Cardiac fibroblast (primary cell): ENCODE measurements at places on chromosomes 11 and 22.

GRCh38 chr11:62875698-62876478 lies 4.8 kb upstream of the SLC3A2 start:
- peak; percentile 29 for DNase-seq

- peak; percentile 68 for DNase-seq
Observed at GRCh38 chr22:31139866-31140716, at the start of gene PLA2G3. PLA2G3 (minus strand) TSS chr22:31140508; CDS start chr22:31140354, 154 bp downstream.

DNA sequence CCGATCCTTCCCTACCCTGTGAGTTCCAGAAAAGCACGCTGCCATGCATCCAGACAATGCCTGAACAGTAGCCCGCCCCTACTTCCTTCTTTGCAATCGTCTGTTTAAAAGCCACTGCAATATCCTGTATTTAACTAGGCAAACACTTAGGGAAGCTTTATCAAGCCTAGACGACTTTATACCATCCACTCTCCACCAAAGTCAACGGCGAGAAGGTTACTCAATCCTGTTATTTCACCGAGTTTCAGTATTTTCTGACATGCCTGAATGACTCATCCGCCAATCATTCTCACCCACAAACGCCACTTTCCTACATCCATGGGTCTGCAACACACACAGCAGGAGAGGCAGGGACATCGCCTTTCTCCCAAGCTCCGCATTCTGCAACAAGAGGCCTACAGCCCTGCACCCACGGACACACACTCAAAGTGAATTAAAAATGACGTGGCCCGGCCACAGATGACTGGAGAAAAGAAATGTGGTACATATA lies 9.3 kb downstream of the CELSR1 start:
- peak; percentile 59 for DNase-seq

GRCh38 chr11:80529726-80530125 lies 1088.9 kb upstream of the TENM4 start:
- no peak for DNase-seq

DNA sequence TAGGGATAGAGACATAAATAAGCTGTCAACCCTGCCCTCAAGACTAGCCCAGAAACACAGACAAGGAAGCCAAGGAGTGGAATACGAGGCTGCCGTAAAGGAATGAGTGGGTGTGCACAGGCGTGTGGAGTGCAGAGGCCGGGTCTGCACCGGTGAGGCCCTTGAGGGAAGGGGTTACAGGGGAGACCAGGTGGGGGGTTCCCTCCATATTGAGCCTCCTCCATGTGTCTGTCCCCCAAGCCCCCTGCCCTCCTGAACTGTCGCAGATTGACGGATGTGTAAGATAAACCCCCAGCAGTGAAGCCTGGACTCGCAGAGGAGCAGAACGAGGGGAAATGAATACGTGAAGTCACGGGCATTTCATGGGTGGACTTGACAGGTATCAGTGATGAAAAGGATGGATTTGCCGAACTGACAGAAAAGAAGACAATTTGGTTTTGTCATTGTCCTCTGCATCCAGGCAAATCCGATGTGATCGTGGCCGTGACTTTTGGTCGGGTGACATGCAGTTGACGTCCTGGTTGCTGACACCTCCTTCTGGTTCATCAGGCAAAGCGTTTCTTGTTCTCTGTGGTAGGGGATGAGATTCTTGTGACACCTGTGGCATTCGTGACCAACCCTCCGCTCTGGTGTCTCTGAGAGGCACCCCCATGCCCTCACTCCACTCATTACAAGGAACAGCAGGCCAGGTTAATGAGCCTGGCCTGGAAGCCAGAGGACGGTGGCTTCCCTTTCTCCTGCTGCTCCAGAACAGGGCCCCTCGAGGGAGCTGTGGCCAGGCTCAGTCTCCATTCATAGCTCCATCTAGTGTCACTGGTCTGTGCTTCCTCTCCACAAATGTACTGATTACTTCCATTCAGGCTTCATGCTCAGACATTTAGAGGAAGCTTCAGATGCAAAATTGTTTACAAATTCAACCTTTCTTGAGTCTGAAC lies 223.1 kb upstream of the B3GAT1 start:
- DNase-seq, result no peak

- no peak for DNase-seq
Observed at GRCh38 chr11:34155057-34155756, 49.8 kb downstream of the NAT10 start.

DNA sequence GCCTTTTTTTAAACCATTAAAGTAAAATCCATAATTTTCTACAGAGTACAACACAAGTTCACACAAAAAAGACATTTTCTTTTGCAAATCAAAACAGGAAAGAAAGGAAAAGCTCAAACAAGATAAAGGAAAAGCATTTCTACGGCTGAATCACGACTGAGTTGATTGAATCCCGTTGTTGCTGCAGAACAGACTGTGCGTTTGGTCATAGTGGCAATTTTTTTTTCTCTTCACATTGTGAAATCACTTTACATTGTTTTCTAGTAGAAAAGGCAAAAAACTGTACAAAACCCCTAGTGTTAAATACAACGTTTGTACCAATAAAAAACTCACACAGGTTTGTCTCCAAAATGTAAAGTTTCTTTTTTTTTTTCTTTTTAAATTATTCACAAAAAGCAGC lies 17.3 kb upstream of the RAPSN start:
- DNase-seq, result peak; percentile 81

DNA sequence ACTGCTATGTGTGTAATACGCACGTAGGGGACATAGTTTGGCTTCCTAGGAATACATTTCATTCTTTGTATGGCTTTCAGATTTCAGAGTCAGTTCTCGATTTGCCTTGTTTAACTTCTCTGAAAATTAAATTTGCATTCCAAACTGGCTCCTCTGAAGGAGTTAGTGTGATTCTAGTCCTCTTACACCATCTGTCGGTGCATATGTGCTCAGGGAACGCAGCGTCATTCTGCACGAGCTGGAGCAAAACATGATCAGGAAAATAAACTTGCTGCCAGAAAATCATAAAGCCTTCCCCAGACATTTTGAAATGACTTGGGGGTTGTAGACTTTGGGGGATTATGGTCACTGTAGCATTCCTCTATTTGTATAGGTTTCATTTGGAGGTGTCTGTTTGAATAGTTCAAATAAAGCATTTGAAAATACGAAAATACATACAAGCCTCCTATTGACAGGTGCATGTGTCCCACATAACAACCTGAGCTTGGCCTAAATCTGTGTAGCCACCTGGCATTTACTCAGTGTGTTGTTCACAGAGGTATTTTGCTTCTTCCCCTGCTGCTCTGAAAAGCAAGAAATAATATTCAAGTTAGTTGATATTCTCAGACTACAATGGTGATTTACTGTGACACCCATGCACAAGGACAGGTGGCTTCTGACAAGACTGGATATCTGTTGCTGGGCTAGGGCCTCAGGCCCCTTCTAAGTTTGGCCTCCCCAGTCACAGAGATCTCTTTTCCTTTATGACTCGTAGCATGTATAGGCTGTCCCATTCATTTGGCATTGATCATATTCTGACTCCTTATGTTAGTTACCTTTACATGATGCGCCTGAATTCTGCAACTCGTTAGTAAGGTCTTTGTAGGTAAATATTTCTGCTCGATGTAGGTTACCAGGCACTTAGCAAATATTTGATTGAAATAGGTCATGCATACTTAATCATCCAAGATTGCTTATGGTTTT lies 81.6 kb upstream of the SORL1-AS1 start:
- peak; percentile 32 for DNase-seq

DNA sequence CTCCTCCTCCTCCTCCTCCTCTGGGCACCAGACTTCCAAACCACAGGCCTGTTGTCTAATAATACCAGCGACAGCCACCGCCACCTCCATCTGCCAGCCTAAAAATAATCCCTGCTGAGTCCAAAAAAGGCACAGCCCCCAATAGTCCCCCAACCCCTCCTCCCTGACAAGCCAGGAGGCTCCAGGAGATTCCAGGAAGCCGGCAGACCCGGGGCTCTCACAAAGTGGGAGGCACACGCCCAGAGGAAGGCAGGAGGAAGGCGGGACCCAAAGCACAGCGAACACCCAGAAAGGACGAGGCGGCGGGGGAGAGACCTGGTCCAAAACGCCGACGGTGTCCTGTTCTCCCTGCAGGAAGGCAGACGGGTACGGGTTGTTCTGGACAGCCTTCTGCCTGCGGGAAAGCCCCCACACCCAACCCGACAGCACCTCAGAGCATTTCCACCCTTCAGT lies 5.9 kb downstream of the IGSF9B start:
- no peak for DNase-seq

GRCh38 chr11:68996376-68997123 lies 15.8 kb upstream of the MRGPRD start:
- no peak for DNase-seq

DNA sequence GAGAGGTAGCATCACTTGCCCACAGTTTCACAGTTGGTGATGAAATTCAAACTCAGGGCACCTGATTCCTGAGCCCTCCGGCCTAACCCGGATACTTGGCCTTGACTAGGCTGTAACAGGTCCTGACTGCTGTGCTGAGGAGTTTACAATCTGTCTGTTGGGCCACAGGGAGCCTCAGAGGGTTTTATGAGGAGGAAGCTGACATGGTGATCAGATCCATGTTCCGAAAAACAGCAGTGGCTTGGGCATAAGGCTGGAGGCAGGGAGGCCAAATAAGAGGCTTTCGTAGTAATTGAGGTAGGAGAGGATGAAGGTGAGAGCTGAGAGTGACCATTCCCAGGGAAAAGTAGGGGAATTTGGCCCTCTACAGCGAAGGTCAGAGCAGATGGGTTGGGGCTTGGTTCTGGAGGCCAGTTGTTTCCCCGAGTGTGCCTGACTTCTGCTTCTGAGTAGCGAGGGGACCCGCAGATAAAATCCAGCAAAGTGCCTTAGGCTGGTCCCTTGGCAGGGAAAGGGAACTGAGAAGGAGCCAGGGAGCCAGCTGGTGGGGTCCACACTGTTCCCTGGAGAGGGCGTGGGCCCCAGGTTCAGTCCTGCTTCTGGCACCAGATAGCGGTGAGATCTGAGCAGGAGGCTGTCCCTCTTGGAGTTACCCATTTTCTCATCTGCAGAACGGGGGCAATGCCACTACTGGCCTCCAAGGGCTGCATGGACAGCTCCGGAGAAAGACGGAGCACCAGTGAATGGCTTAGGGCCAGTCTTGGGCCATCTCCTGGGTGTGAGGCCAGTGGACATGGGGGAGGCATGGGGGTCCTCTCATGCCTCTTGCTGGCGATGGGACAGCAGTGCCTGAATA lies 6.5 kb downstream of the PRDM11 start:
- no peak for DNase-seq

DNA sequence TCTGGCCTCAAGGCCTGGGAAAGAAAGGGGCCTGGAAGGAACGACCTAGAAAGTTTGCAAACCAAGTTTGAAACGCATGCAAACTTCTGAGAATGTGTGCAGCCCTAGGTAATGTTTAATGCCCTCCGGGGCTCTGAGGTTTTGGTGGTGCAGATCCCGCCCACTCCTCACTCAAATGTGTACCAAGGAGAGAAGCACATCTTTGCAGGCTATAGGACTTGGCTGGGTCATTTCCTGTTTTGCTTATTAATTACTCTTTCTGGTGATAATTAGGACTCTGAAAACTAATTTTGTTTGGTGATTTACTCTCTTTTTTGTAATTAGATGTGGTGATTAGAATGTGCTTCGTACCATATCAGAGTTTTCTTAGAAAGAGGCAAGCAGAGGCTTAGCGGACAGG lies 625.9 kb upstream of the CADM1 start:
- no peak for DNase-seq

DNA sequence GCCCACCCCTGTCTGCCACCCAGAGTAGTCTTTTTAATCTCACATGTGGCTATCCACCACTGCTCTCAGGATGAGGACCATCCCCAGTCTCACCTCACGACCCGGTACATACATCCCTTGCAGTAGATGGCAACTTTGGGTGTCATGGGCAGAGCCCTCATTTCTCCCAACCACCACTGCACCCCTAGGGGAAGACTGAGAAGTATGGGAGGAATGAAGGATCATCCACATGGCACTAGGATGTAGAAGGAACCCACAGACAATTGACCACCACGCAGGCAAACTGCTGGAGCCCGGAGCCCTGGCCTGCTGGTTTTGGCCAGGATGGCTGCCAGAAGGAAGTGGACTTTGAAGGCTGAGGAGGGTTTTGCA lies 1.9 kb upstream of the SCARF2 start:
- no peak for DNase-seq

GRCh38 chr11:2762031-2762380 lies 62.2 kb upstream of the KCNQ1OT1 start:
- DNase-seq, result no peak

- no peak for DNase-seq
Observed at GRCh38 chr22:42162728-42163489, 32.3 kb upstream of the CYP2D6 start.

DNA sequence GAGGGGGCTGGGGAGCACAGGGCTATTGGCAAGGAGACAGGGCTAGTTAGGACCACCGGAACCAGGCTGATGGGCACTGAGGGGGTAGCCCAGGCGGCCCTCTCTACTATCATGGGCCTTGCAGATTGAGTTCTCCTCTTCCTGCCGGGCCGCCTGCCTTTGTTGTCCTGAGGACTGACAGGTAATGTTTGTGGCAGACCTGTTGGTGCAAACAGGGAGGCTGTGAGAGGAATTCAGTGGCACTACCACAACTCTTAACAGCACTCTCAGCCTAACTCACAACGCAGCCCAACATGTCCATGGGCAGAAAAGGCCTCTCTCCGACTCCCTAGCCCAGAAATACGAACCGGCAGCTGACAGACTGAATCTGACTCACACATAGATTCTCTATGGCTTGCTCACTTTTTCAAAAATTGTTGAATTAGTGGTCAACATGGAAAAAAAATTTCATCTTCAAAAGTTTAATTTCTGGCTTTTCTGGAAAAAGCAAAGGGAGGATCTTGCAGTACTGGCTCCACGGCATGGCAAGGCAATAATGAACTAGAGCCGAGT lies 11.4 kb downstream of the KCNJ5 start:
- peak; percentile 65 for DNase-seq

DNA sequence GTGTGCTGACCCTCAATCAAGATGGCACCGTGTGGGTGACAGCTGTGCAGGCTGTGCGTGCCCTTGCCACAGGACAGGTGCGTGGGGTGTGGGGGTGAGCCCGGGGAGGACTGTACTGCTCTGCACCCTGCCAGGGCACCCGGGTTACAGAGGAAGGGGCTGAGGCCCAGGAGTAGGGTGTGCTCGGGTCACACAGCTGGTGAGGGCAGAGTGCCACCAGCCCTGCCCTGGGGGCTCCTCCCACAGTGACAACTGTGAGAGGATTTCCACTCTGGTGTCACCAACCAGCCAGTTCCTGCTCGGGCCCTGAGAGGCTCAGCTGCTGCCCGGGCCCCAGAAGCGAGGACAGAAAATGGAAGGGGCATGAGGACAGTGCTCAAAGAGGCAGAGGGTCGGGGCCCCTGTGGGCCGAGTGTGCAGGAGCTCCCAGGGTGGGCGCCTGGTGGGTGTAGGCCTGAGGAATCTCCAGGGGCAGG lies 20.5 kb downstream of the TRMU start:
- DNase-seq, result no peak

- DNase-seq, result no peak
Observed at GRCh38 chr11:26443617-26444016, 111.7 kb downstream of the ANO3 start.

GRCh38 chr11:70341881-70342429 lies 56.4 kb upstream of the CTTN start:
- DNase-seq, result no peak

DNA sequence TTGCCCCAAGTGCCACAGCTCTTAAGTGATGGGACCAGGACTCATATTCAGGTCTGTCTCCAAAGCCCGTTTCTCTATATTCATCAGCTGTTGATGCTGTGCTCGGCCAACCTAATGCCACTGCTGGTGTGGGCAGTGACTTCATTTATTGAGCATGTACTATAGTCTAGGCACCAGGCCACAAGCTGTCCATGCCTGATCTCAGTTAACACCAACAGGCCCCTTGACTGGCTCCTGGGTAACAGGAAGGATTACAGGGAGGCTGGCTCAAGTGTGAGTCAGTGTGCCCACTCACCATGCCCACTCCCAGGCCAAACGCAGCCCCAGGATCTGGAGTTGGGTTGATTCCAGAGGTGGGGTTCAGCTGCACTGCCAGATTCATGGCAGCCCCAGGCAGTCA lies 8.6 kb upstream of the CRYBB2 start:
- no peak for DNase-seq
